ENCODE measurements at places on chromosomes 12 and 14. TPM values are rescaled to one million over a fixed set of nuclear protein-coding genes. Genes with fewer than 3 reads are reported as not detected.

Gene TMEM117
- 9.1 TPM for polyA plus RNA-seq

Gene KERA
- polyA plus RNA-seq, result not detected

- DNase-seq, result no peak
These were observed 39.6 kb upstream of the LIN7A start for GRCh38 chr12:80977346-80977745.

DNA sequence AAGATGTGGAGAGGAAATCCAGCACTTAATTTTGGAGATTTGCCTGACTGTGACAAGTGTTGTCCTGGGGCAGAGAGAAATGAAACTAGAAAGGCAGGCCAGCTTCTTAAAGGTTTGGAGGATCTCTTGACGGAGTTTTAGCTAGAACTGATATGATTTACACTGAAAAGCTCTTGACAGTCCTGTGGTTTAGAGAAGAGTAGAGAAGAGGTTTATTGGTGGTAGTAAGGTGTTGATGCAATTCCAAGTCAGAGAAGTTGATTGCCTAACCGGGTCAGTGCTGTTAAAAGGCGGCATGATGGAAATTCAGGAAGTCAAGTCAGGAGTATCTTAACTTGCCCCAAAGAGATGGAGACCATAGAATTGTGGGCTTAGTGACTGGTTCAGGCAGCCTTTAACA is 89.0 kb upstream of the TRAF3 start:
- no peak for DNase-seq

GRCh38 chr12:47360093-47360480 is 280.3 kb upstream of the AMIGO2 start:
- DNase-seq, result no peak

GRCh38 chr12:39443081-39443928 is at the start of gene KIF21A:
Gene KIF21A, minus strand, starts transcription at chr12:39443120. Its CDS starts 150 bp downstream, at chr12:39442970.
- peak; percentile 83 for DNase-seq

DNA sequence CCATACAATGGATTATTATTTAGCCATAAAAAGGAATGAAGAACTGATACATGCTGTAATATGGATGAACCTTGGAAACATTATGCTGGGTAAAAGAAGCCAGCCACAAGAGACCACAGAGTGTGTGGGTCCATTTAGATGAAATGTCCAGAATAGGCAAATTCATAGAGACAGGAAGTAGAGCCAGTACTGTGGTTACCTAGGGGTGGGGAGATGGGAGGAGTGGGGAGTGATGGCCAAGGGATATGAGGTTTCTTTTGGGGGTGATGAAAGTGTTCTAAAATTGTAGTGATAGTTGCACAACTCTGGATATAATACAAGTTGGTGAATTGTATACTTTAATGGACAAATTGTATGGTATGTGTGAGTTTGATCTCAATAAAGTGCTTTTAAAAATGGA is 18.6 kb downstream of the JDP2 start:
- no peak for DNase-seq

Measured in renal pelvis (tissue), 12 donors.